ENCODE measurements at places on chromosomes 11 and 22.

DNA sequence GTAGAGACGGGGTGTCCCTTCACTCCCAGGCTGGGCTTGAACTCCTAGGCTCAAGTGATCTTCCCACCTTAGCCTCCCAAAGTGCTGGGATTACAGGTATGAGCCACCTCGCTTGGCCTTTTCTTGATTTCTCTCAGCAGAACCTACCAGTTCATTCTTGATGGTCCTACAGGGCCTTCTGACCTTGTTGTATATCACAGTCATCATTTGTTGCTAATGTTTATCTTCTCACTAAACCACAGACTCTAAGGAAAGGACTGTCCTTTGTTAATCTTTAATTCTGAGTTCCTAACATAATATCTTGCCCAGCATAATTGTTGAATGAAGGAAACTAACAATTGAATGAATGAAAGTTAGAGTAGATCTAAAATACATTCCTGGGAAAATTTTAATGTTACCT is 22.0 kb upstream of the ZC3H12C start:
- no peak for DNase-seq

- DNase-seq, result peak; percentile 43
Measured at GRCh38 chr11:2250041-2250440, 20.3 kb downstream of the ASCL2 start.

DNA sequence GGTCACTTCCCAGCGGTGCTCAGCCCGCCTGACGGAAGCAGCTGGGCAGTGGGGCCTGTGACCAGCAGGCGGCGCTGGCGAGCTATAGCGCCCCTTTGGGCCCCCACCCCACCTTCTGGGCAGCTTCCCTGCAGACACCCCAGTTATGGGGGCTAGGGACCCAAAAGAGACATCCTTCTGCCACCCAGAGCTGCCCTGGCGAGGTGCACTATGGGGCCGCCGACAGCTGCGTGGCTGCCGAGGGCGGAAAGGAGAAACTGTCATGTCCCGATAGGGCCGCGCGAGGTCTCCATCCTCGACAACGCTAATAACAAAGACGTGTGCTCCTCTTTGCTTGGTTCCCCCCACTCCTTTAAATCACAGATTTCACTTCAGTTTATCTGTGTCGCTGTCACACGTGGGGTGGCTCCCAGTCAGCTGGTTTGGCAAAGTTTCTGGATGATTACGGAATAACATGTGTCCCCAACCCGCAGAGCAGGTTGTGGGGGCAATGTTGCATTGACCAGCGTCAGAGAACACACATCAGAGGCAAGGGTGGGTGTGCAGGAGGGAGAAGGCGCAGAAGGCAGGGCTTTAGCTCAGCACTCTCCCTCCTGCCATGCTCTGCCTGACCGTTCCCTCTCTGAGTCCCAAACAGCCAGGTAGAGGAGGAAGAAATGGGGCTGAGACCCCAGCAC is 673 bp upstream of the MYO7A start:
- DNase-seq, result peak; percentile 81

DNA sequence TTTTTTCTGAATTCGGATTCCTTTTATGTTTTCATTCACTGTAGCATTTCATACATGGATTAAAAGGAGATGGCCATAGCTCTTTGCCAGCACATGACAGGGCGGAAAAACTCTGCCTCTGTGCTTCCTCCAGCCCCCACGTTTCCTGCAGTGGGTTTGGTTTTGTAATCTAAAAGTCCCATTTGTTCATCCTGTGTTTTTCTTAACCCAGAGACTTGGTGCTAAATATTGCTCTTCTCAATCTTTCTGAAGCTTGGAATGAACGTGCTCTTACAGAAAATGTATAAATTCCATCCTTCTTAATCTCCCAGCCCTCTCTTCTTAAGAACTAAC is 89.9 kb downstream of the PPP6R3 start:
- DNase-seq, result no peak

DNA sequence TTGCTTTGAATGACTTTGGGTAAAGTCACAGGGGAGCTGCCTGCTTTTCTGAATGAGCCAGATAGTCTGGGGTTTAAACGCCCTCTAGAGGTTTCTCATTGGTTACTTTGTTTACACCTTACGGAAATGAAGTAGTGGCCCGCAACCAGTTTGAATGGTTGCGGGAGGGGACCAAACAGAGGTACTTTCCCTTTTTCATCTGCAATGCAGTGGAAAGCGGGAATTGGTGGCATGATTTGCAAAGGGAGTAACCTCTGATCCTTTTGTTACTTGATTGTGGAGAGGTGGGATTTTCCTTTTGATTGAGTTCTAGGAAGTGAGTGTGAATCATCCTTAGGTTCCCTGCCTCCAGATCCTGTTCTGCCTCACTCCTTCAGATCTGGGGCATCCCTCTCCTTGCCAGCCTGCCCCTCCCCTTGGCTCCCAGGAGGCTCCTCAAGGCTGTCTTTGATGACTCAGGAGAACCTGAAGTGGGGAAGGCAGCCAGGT is 15.9 kb upstream of the GLYATL1 start:
- no peak for DNase-seq

Data from ecto neural progenitor cell (in vitro differentiated cells).